ENCODE measurements at places on chromosomes 13 and 19.
A peak's percentile ranks its signal among the peaks of the same experiment; 100 is the strongest.

- no peak for DNase-seq
Observed at GRCh38 chr13:33690354-33690753, 127.6 kb upstream of the RFC3 start.

DNA sequence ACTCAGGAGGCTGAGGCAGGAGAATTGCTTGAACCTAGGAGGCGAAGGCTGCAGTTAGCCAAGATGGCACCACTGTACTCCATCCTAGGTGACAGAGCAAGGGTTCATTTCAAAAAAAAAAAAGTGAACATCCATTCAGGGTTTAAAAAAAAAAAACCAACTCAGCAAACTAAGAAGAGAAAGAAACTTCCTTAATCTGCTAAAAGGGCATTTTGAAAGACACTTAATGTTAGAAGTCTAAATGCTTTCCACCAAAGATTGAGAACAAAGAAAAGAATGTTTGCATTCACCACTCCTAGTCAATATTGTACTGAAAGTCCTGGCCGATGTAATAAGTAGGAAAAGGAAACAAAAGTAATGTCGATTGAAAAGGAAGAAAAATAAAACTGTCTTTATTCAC lies 7.1 kb upstream of the PSMC4 start:
- no peak for DNase-seq

DNA sequence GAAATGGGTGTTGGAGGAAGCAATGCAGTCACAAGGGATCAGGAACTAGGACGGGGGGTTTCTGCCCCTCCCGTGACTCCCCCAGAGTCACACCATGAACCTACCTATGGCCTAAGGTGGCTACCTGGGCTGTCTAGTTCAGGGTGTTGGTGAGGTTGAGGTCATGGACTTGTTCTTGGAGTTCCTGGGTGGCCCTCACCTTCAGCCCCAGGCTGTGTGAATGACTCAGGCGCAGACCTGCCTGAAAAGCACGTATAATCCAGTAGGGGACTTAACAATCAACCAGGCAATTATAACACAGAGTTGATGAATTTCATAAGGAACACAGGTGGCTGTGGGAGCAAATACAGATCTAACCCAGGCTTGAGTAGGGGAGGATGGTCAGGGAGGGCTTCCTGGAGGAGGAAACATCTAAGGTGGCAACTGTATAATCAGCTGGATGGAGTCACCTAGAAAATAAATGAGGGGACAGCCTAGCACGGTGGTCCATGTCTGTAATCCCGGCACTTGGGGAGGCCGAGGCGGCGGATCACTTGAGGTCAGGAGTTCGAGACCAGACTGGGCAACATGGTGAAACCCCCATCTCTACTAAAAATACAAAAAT lies 25.6 kb upstream of the ADGRE1 start:
- no peak for DNase-seq

GRCh38 chr19:4866595-4867424 lies 657 bp downstream of the PLIN3 start:
- peak; percentile 22 for DNase-seq

DNA sequence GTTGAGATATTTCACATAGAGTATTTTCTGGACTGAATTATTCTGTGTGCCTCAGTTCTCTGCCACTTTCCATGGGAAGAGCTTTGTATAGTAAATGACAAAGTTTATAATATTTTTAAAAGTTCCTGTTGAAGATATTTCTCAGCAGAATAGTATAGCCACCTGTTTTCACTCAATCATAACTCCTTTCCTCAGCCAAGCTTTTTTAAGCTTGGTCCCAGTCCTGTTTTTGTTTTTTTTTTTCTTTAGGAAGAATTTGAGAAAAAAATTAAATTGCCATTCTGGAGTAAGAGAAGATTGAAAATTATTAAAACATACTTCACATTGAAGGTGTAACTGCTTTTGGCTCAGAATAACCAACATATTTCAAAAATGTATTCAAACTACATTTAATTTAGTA lies 55.5 kb downstream of the ENOX1 start:
- no peak for DNase-seq

DNA sequence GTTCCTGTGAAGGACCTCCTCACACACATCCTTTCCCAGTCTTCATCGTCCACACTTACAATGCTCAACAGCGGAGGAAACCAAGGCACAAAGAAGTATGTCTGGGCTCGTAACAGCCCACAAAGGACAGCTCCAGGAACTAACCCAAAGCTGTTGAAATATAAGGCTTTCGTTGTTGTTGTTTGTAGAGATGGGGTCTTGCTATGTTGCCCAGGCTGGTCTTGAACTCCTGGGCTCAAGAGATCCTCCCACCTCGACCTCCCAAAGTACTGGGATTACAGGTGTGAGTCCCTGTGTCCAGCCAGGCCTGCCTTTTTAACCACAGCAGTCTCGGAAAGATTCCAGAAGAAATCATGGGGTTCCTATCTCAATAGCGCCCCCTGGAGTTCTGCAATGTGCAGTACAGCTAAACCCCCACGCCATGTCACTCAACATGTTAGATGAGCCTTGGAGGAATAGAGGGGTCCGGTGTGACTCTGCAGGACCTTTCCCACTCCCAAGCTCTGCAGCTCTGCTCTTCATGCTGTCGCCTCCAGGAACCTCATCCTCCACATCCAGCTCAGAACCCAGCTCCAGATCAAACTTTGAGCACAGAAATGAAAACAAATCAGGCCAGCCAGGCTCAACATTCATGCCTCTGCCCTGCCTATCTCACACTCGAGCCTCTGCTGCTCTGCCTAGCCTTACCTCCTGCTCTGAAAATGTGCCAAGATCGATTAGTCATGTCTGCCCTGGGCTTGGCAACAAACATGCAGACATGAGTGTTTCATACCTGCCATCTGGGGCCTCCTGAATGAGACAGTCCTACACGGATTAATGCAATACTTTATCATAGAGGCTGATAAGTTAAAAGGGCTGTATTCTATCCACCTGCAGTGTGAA lies 7.5 kb downstream of the PLA2G4C start:
- no peak for DNase-seq

GRCh38 chr19:17075864-17076542 lies 426 bp downstream of the MYO9B start:
- DNase-seq = peak; percentile 44

DNA sequence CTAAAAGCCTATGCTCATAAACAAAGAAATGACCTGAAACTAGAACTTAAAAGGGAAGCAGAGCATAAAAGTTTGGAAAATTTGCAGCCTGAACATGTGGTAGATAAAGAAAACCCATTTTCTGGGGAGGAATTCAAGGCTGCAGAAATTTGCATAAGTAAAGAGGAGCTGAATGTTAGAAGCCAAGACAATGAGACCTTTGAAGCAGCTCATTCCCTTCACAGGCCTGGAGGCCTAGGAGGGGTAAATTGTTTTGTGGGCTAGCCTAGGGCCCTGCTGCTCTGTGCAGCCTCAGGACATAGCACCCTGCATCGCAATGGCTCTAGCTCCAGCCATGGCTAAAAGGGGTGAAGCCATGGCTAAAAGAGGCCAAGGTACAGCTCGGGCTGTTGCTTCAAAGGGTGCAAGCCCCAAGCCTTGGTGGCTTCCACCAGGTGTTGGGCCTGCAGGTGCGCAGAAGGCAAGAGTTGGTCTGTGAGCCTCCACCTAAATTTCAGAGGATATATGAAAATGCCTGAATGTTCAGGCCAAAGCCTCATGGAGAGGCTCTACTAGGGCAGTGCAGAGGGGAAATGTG lies 38.3 kb downstream of the ZIC2 start:
- DNase-seq = no peak

GRCh38 chr13:33828431-33829129 lies 10.6 kb downstream of the RFC3 start:
- DNase-seq = no peak

DNA sequence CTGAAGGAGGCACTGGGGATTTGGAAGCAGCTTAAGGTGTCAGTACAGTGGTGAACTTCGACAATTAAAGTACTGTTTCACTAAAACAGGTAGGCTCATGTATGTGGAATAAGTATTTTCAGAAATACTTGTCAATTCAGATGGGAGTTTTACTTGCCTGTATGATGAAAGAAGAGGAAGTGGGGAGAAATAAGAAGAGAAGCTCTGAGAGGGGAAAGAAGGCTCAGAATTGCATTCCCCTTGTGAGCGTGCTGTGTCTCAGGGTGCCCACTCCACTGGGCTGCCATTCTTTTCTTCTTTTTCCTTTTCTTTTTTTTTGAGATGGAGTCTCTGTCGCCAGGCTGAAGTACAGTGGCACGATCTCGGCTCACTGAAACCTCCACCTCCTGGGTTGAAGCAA lies 38.6 kb upstream of the RNF17 start:
- no peak for DNase-seq

- DNase-seq = peak; percentile 46
Observed at GRCh38 chr19:50046649-50047503, 21.1 kb downstream of the ZNF473 start.

GRCh38 chr19:3370728-3371591 lies 4.6 kb downstream of the NFIC start:
- DNase-seq = no peak

GRCh38 chr19:54451331-54451871 lies 2.4 kb downstream of the LENG8 start:
- DNase-seq = no peak

GRCh38 chr19:19336597-19336996 lies 16.0 kb downstream of the MAU2 start:
- no peak for DNase-seq

DNA sequence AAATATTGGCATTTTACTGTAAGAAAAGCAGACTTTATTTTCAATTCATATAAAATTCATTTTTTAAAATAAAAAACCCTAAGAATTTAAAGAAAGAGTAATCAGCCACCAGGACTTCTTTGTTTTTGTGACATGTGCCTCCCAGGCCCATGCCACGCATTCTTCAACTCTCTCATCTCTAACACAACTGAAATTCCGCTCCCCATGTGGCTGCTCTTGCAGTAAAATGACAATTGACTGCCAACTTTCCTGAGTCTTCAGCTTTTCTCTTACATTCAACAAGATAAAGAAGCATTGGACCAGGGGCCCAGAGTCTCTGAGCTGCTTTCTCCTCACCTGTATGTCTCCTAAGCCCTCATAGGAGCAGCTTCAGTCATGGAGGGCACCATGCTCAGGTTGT lies 372.1 kb downstream of the UQCRFS1 start:
- DNase-seq = no peak

GRCh38 chr13:100068133-100068931 lies 20.6 kb upstream of the PCCA start:
- no peak for DNase-seq

DNA sequence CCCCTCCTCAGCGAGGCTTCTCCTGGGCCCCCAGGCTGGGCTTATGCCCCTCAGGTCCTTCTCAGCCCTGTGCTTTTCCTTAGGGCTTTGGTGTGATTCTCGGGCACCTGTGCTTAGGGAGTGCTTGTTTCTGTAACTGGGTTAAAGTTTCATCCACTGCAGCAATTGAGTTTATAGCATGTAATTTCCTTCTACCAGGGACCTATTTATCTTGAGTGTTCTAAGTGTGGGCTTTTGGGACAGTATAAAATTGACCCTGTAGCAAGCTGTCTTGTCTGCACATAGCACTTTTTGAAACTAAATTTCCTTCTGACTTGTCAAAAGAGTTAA lies 47.6 kb downstream of the GATAD2A start:
- DNase-seq = no peak

- no peak for DNase-seq
Observed at GRCh38 chr19:18429717-18430416, 8.1 kb downstream of the ISYNA1 start.

GRCh38 chr13:29922896-29923295 lies 72.5 kb upstream of the UBL3 start:
- no peak for DNase-seq

GRCh38 chr19:17327654-17328516 lies 6.8 kb downstream of the ANO8 start:
- DNase-seq = no peak

GRCh38 chr19:40262422-40262821 lies 22.7 kb downstream of the AKT2 start:
- no peak for DNase-seq

DNA sequence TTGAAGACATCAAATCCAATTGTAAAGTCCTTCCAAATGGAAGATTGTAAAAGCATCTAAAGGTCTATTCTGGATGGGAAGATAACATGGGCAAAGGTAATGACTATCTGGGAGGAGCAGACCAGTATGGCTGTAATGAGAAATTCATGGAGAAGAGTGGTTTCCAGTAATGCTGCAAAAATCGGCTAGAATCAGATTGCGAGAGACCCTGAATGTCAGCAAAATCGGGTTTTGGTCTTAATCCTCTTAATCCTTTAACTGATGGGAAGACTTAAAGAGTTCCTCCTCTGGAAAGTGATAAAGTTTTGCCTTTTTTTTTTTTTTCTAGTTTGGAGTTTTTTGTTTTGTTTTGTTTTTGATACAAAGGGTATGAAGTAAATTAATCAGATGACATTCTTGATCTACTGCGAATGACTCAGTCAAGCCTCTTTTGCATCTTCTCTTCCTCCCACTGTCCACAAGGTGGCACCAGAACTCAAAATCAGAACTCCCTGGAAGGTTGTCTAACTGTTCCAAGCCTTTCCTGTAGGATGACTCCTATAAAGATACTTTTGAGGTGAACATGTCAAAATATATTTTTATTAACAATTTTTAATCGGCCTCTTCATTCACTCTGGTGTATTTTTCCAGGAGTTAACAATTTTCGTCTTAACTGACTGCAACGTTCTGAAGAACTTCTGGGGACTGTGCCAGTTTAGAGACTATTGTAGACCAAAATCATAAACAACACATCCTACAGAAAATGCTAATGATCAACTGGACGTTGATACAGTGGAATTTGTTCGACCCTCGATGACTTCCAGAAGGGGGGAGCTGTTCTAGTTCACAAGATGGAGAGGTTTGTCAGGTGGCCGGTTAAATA lies 213.3 kb upstream of the MIR17HG start:
- DNase-seq = no peak

- DNase-seq = no peak
Observed at GRCh38 chr13:30904043-30904442, 2.0 kb upstream of the MEDAG start.

DNA sequence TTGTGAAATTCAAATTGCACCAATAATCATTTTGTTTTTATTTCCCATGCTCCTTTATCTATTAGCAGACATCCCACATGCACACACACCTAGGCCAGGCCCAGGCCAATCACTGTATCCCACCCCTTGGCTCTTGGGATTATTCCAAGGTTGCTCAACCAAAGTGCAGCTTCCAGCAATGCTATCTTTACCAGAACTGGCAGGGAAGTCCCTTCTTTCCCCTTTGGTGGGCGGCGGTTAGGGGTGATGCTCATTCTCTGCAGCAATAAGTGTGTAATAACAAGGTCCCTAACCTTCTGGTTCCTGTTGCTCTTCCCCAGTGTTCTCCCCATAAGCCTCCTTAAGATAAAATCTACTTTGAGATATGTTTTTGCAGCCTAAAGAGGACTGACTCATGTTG lies 18.3 kb upstream of the KCTD12 start:
- no peak for DNase-seq

GRCh38 chr19:40552848-40553247 lies 23.8 kb upstream of the SHKBP1 start:
- DNase-seq = no peak
